ENCODE measurements at places on chromosomes 5 and 9.

DNA sequence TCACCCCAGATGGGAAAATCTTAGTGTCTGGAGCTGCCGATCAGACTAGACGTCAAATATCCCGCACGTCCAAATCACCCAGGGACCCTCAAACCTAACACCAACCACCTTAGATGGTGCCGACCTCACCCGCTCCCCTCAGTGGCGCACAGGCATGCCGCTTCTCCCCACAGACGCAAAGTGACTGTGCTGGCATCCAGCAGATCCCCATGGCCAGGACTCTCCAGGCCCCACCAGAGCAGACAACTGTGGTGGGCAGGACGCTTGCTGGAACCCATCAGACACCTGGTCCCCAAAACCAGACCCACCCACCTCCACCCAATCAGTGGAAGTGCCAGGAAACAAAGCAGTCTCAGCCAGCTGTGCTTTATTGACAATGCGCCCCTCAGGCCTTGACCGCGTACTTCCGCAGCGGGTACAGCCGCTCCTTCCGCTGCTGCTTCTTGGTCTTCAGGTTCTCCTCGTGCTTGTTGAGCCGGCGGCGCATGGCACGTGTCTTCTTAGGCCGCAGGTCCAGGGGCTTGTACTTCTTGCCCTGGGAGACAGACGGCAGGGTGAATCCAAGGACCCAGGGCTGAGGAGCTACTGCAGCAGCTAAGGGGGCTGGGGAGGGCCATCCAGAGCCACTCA, 4.1 kb downstream of the RPL35 start:
- DNase-seq = no peak

- no peak for DNase-seq
Observed at GRCh38 chr5:168288349-168289245, 2.8 kb upstream of the WWC1 start.

DNA sequence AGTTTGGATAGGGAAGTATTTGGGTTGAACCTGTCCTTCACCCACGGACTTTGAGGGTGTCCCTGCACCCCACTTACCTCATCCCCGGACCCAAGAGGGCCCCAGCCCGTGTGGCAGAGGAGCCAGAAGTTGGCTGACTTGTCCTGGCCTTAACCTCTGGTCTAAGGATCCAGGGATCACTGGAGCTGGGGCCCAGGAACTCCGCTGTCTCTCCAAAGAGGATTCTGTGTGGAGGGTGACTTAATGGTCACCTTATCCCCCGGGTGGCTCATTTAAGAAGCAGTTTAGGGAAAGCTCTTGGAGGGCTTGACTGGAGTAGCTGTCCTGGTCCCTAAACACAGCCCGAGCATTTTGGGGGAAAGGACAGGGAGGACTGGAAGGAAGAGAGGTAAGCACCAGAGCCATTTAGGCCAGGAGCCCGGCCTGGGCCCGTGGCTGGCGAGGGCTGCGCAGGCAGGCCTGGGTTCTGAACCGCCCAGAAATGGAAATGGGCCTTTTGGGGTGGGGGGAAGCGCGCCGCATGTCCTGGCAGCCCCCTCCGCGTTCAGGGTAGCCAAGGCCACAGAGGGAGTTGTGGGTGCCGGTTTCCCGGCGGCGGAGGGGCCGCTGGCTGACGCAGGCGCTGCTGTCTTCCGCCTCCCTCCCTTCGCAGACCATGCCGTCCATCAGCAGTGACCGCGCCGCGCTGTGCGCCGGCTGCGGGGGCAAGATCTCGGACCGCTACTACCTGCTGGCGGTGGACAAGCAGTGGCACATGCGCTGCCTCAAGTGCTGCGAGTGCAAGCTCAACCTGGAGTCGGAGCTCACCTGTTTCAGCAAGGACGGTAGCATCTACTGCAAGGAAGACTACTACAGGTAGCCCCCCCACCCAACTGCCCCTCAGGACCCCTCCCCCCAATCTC, 2.0 kb downstream of the LHX2 start:
- no peak for DNase-seq

DNA sequence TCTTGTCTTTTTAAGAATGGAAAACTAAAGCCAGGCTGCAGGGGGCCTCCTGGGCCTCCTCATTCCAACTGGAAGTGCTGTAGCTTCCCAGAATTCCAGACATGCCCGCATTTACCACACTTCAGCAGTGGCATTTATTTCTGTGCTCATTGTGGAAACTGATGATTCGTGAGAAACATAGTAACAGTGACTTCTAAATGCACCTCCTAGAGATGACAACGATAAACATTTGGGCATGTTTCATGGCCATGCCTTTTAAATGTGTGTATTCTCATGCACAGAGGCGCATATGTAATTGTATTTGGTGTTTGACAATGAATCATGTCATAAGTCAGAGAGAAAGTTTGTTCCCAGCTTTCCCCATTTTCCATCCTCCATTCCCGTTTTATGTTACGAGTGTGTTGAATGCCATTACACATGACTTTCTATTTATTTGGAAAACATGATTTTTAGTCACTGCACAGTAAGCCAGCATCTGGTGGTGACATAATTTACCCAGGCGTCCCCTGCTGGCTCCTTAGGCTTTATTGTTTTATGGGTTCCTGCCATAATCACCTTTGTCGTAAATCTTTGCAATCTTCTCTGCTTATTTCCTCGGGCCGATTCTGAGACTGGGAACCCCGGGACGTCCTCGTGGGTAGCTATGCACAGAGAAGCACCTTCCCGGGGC, 68.8 kb upstream of the FCN2 start:
- DNase-seq = no peak

- no peak for DNase-seq
Observed at GRCh38 chr5:81609810-81610375, 141.0 kb downstream of the SSBP2 start.

DNA sequence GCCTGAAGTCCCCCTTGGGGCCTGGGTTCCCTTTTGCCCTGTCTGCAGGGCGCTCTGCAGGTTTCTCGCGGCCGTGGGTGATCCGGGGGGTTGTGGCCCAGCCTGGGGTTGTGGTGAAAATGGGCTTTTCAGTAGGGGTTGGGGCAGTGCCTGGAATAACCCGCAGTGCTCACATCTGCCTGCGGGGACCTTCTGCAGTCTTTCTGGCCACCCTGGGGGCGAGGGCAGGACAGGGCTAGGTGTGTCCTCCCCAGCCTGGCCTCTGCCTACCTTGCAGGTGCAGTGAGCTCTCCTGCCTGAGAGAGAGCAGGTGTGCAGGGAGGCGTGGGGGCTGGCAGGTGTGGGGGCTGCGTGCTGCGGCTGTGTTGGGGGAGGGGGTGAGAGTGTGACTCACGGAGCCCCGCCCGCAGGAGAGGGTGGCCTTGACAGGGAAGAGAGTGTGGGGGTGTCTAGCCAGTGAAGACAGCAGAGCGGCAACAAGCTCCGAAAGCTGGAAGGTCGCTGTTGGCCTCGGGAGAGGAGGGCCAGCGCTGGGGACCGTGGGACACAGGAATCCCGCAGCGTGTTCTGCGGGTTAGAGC, 131.4 kb downstream of the MRPL36 start:
- DNase-seq = no peak
